Cortex of kidney (tissue), 1 donor: ENCODE measurements at places on chromosomes 4 and X.

DNA sequence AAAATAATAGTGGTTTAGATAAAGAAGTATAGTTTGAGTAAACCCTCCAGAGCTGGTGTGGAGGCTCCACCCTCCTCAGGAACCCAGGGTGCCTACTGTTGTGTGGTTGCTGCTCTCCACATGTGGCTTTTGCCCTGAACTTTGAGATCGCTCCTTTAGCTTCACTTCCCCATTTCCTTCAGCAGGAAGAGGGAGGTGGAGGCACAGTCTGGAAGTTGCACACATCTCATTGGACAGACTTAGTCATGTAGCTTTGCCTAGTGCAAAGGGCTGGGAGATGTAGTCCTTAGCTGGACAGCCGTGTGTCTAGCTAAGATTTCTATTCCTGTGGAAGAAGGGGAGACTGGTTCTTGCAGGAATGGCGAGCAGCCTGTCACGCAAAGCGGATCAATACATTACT is 37.9 kb downstream of the RGS12 start:
- no peak for DNase-seq

DNA sequence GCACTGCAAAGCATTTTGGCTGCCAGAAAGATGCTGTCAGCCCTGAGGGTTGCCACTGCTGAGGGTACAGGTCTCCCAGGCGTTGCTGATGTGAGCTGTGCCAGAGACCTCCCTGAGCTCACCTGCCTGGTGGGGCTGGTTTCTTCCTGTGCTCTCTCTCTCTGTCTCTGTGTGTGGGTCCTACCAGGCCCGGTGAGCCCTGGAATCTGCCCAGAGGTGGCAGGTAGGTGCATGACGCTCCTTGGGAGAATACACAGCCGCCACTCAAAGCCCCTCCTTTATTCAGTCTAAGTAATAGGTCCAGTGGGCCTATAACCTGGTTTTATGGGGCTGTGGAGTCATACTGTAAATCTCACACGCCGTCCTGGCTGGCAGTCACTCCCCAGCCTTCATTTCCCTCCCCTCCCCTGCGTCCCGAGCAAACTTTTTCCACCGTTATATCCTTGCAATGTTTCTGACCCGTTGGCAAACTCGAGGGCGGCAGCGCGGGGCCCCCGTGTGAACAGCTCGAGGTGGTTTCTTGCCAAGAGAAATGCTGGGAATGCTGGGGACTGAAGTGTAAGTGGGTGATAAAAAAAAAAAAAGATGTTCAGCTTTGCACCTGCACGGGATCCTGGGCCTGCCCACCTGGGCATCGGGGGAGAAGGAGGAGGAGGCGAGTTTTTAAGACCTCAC is 245.9 kb downstream of the CRLF2 start:
- no peak for DNase-seq

GRCh38 chr4:114595921-114596320 is 2.7 kb upstream of the UGT8 start:
- DNase-seq: no peak

DNA sequence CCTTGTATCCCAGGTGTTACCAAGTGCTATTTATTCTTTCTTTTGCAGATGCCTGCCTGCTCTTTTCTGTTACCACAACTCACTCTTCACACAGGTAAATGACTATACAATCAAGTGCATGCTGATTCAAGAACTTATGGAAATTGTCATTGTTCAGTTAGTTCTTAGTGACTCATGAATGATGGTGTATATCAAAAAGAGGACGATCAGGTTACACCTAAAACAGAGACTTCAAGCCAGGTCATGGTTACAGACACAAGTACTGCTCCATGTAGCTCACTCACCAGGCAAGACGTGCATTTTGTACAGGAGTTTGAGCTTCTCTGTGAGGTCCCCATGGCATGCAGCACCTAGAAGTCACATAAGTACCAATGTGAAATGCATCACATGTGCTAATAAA is 59.3 kb upstream of the UCP1 start:
- DNase-seq: no peak

GRCh38 chr4:120065974-120066516 is 603 bp downstream of the MAD2L1 start:
- no peak for DNase-seq

DNA sequence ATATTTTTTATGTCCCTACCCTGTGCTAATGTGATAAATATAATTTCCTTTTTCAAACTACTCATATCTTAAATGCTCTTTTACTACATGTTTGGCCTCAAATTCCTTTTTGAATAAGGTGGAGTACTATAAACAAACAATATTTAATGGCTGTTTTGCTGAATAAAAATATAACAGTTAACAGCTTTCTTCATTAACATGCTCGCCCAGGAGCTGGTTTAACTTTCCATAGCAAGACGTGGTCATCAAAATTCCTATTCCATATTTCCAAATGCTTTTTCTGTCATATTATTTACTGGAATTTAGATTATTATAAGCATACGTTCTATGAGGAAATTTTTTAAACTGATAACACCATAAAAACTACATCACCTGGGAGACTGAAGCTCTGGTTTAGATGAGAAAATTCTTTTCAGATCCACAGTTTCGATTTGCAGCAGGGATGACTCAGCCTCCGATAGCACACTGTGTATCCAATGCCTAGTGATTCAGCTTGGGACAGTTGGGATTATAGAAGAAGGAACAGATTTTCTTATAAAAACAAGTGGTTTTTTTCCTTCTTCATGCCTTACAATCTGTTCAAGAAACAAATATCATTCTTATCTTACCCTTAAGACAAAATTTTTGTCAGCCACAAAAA is 129.1 kb downstream of the FBXO8 start:
- DNase-seq: no peak

DNA sequence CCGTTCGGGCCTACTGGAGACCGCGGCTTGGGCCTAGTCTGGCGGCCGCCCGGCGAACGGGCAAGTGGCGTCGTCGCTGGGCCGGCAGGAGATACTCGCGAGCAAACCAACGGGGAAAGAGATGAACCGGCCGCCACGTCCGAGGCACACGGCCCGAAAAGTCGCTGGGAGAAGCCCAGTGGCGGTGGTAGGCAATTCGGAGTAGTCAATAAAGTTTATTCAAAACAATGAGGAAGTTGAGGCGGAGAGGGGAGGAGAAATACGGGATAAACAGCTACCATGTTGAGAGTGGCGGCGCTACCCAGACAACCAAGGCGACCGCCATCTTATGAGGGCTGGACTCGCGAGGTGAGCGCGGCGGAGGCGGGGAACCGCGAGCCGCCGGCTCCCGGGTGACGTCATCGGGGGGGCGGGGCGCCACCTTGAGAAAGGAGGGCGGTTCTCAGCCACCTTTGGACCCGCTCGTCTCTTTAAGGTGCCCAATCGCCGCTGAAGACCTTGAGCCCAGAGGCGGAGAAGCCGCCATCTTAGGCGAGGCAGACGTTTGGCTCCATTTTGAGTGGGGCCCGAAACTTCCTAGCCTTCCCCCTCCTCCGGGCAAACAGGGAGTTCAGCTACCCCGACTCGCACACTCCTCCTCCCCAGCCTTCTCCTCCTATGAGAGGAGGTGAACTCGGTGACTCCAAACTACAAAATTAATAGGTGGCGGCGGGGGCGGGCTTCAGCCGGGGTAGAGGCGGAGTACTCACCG is at the start of gene PHF8:
Gene PHF8, minus strand, starts transcription at position 348 of the 751 bp plus-strand sequence. CDS start 1,745 bp downstream, outside the sequence.
- peak; percentile 8 for DNase-seq

- no peak for DNase-seq
These were observed 39.9 kb downstream of the DCX start for GRCh38 chrX:111372086-111372485.

DNA sequence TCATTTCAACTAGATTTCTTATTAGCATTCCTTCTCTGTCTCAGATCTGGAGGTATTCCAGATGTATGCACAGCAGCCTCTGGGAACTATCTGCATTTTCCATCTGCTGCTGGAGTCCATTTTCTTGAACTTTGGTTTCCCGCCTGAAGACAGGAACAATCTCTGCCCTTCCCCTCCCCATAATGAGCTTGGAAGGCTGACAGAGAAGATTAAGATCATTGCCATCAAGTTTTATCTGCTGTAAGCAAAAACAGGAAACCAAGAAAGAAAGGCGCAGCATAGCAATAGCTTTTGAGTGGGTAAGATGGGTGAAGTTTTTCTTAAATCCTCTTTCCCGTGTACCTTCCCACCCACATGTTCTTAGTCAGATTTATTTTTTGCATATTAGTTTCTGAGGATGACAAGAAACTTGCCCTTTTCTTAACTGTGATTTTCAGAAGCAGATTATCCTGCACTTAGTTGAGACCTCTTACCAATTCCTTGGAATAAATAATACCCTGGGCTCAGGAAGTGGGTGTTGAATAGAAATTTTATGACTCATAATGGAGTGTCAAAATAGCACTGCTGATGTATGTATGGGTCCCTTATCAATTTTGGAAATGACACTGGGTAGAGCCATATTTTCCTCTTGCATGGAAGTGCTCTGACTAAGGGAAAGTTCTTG is 78.3 kb downstream of the CT47B1 start:
- DNase-seq: no peak

DNA sequence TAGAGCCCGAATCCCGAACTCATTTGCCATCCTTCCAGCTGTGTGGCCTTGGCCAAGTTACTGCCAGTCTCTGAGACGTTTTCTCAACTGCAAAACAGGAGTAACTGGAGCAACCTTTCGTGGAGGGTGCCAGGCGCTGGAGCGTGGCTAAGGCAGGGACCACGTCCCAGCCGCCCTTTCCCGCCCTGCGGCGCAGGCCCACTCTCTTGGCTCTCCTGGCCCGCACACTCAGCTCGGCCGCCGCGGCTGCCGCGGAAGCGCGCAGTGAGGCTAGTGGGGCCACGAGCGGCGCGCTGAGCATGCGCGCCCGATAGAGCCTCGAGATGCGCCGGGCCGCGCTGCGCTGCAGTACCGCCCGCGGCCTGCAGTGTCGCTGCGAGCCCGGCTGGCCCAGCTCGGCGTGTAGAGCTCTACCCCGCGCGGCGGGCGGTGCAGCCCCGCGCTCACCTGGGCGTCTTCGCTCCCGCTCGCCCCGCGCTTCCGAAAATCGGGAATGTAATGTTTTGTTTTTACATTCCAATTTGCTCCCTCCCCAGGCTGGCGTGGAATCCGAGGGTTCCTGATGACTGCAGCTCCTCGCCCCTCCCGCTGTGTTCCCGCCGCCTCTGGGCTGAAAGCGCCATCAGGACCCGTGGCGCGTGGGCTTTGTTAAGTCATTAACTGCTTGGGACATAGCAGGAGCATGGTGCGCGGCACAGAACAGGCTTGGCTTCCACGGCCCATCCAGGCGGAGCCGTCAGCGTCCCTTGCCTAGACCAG is 4.0 kb upstream of the ZNF518B start:
- no peak for DNase-seq

GRCh38 chr4:70895405-70895804 is 6.8 kb upstream of the MOB1B start:
- DNase-seq: no peak

DNA sequence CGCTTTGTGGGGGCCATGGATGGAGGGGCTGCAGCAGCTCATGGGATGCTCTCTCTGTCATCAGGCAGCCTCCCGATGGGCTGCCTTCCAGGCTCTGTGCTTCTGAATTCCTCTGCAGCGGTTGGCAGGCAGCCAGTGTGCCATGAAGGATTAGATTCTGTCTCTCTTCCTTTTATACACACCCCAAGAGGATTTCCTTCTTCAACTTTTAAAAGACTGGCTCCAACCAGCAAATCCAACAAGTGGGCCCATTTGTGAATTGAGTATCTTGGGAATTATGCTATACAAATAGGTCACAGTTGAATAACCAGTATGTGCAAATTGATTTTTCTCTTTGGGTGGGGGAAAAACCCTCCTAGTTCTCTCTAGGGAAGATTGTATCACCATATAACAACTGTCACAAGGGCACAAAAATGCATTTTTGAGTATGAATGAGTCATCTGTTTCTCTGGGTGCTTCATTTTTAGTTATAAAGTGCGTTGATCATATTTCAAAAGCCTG is 96.8 kb upstream of the FAT1 start:
- no peak for DNase-seq

- DNase-seq: no peak
These were observed 18.3 kb downstream of the SCARB2 start for GRCh38 chr4:76195326-76195725.

DNA sequence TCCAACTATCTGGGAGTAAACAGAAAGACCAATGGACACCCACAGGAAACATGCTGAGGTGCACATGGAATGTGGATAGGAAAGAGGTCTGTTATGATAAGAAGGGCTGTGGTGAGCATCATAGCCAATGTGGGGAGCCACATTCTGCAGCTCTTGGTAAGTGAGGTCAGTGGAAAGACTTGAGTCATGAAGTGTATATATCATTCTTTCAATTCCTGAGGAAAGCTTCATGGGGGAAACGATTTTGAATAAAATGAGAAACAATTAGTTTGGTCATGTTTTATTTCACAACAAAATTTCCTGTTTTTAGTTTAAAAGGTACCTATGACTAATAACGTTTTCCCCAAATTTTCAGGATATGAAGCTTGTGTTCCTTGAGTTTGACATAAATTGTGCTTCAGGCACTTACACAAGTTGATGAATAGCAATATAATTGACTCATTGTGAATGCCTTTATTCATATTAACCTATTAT is 41.4 kb upstream of the RASSF6 start:
- DNase-seq: no peak

GRCh38 chr4:43277003-43277402 is 384.5 kb downstream of the GRXCR1 start:
- DNase-seq: no peak

DNA sequence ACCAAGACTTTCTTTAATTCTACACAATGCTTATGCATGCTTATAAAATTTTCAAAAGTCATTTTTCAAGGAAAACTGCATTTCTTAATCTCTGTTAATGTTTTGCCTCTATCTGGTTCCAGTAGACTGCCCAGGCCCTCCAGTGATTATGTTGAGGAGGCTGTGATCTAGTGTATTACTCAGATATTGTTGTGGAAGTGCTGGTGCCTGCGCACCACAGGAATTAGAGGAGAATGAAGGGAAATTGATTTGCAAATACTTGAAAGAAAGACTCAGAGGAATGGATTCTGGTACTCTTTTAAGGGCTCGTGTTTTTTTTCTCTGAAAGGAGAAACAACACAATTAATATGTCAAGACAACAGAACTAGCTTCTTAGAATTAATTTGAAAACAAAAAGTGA is 1015.1 kb downstream of the RPA4 start:
- DNase-seq: no peak

- DNase-seq: no peak
These were observed 22.1 kb downstream of the EPGN start for GRCh38 chr4:74330295-74330750.

- DNase-seq: no peak
These were observed 67.8 kb downstream of the SPIN4 start for GRCh38 chrX:63283348-63283747.

GRCh38 chr4:26076896-26077295 is 162.9 kb downstream of the SMIM20 start:
- no peak for DNase-seq

- DNase-seq: no peak
These were observed 1.5 kb upstream of the CRLF2 start for GRCh38 chrX:1213971-1214370.

DNA sequence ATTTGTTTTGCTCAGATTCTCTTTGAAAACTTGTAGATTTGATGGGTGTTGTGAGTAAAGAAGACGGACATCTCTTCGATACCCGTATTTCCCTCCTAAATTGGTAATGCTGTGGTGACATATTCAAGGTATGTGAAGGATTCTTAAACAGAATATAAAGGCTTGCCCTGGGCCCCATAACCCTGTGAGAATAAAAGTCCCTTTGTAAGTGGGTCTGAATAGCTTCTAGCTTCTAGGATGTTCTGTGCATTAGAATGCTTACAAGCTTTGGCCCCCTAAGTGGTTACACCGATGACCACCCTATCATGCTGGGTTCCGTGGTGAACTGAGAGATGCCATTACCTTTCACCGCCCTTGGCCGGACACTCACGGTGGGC is 574 bp upstream of the MOB1B start:
- no peak for DNase-seq

GRCh38 chrX:72207366-72207765 is 25.8 kb downstream of the PIN4 start:
- no peak for DNase-seq

GRCh38 chrX:31714797-31715196 is 643.0 kb upstream of the FTHL17 start:
- no peak for DNase-seq
